NCI-H1417 (cell line): ENCODE measurements at places on chromosomes 6 and 20.
A peak's percentile ranks its signal among the peaks of the same experiment; 100 is the strongest.

DNA sequence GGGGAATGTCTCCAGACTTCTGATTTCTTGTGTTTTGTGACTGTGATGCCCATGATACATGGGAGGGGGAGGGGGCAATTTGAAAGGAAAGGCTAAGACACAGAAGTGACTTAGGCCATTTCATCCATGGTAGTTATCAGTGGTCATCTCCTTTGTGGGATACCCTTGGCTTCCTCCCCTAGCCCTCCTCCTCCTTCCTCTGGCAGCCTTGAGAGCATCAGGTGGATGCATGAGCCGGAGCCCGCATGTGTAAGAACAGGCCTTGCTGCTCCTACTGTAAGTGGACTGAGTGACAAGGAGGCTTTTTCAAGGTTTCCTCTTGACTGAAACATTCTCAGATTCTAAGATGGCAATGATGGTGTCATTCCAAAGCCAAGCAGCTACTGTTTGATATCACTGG, 874 bp downstream of the CD83 start:
- no peak for DNase-seq

DNA sequence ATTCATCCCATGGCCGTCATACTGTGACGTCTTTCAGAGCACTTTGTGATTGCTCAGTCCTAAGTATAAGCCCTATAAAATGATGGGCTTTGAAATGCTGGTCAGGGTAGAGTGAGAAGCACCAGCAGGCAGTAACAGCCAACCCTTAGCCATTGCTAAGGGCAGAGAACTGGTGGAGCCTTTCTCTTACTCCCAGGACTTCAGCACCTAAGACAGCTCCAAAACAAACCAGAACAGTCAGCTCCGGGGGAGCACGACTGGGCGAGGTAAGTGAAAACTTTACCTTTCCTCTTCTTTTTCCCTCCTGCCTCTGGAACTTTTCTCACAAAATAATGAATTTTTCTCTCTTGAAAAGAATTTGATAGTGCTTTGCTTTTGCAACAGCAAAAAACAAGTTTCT, at the start of gene VIP:
TSS of gene VIP (plus strand) at position 104 of the 400 bp plus-strand sequence. CDS start 1,381 bp downstream, outside the sequence.
- DNase-seq = no peak

- DNase-seq = no peak
Observed at GRCh38 chr20:44204156-44204831, 6.3 kb downstream of the OSER1 start.

DNA sequence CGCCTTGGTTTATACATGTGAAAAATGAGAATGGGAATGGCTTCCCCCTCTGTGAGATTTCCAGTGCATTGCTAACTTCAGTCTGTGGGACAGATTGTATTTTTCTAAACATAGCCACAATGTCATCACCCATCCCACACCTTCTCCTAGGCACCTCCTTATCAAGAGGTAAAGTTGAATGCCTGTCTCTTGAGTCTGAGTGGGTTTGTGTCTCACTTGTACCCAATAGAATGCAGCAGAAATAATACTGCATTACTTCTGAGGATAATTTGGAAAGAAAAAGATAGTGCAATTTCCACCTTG, 27.9 kb downstream of the RIN2 start:
- no peak for DNase-seq

- no peak for DNase-seq
Observed at GRCh38 chr6:34697904-34698559, 1.5 kb upstream of the ILRUN start.

DNA sequence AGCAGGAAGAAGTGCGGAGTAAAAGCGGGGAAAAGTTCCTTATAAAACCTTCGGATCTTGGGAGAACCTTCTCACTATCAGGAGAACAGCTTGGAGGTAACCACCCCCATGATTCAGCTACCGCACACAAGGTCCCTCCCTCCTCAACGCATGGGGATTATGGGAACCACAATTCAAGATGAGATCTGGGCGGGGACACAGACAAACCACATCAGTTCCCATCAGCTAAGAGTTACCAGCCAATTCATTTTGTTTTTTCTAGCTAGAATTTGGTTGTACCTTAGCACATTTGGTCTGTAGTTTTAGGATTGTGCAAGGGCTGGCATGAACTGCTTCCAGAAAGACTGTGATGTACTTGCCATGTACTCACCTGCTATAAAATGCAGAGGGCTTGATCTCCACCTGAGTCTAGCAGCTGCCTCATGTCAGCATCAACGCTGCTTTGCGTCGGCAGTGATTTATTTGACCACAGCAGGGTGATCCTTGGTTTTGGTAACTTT, 94.7 kb upstream of the SLC2A12 start:
- DNase-seq = no peak

- no peak for DNase-seq
Observed at GRCh38 chr20:50810063-50810462, 15.2 kb downstream of the BCAS4 start.

- no peak for DNase-seq
Observed at GRCh38 chr20:31990641-31991338, 19.4 kb upstream of the CCM2L start.

GRCh38 chr6:119060255-119060907, 18.1 kb downstream of the FAM184A start:
- DNase-seq = no peak

DNA sequence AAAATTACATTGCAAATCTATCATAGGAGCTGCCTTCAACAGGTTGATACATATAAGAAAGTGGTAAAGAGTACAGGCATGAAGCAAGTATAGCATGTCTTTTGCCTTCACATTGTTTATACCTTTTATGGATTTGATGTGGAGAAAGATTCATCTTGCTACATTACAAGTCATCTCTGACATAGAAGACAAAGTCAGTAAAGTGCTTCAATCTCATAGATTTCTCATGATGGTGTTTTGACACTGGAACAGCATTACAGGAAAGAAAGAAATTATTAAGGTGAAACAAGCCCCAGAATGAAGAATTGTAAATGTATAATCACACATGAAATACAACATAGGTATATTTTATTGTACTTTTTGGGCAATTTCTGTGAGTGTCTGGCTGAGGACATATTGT, 580.7 kb upstream of the MMS22L start:
- DNase-seq = no peak

- DNase-seq = no peak
Observed at GRCh38 chr20:17645546-17646208, 36.4 kb downstream of the RRBP1 start.

GRCh38 chr6:95917034-95917433, 98.7 kb upstream of the FUT9 start:
- no peak for DNase-seq

- no peak for DNase-seq
Observed at GRCh38 chr6:21099338-21100314, 493.9 kb upstream of the SOX4 start.

- peak; percentile 82 for DNase-seq
Observed at GRCh38 chr6:147782302-147782701, 273.8 kb downstream of the SAMD5 start.

GRCh38 chr6:32883789-32884188, 29.8 kb downstream of the PSMB9 start:
- DNase-seq = no peak

DNA sequence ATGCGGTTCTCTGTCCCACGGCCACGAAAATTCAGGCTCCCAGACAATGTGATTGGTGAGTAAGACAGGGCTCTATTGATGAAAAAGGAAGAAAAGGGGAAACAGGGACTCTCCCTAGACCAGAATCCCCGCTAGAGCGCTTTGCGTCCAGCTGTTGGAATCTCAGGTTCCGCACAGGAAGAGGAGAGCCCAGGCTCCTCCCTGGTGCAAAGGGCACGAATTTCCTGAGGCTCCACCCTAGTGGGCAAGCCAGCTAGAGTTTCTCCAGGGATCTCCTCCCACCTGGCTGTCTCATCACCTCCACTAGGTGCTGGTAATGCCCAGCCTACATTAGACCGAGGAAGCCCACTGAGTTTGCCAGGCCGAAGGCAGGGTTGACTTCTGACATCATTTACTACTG, 135.9 kb upstream of the SOX4 start:
- no peak for DNase-seq

DNA sequence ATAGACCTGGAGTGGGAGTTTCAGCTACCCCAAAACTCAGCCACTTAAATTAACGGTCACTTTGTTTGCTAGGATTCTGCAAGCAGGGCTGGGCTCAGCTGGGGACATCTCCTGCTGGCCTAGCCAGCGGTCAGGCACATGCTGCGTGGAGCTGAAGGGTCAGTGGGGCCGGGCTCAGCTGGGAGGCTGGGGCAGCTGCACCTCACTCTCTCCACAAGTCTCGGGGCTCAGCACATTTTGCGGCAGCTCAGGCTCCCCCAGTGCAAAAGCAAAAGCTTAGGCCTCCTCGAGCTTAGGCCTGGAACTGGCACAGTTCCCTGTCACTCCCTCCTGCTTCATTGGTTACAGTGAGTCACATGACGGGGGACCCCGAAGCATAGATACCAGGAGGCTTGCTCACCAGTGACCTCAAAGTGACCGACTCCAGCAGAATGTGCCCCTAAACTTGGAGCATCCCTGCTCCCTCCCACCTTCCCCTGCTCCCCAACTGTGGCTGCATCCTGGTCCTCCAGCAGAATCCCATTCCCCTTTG, 80.6 kb upstream of the CST7 start:
- no peak for DNase-seq

GRCh38 chr6:17334265-17334664, 53.1 kb downstream of the RBM24 start:
- no peak for DNase-seq

DNA sequence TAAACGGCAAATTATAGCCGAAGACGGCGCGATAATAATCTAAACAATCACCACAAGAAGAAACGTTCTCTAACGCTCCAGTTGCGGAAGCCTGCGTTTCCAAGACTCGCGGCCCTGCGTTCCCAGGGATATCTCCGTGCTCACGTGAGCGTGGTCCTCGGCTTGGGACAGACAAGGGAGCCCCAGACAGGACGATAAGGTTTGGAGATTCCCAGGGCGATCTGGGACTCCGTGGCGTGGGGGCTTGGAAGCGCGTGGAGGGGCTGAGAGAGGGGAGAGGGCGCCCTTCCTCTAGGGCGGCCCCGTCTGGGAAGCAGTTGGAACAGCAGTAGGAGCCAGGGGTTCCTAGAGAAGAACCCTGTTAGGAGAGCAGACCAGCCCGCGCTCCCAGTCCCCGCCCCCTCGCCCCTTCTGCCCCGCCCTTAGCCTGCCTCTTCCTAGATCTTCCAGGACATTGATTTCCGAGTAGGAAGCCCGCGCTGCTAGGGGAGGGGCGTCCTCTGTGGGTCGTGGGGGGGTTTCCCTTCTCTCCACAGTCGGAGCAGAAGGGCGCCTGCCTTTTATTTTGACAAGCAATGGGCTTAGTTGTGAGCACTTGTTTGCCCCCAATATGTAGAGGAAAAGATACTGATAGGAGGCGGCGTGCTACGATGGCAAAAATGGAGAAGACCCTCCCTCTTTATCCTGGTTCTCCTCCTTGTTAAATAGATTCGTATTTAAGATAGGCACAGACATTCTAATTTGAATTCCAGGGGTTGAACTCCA, 10.6 kb downstream of the NRN1 start:
- DNase-seq = peak; percentile 78

GRCh38 chr6:132760256-132760655, 2.6 kb upstream of the VNN2 start:
- no peak for DNase-seq

DNA sequence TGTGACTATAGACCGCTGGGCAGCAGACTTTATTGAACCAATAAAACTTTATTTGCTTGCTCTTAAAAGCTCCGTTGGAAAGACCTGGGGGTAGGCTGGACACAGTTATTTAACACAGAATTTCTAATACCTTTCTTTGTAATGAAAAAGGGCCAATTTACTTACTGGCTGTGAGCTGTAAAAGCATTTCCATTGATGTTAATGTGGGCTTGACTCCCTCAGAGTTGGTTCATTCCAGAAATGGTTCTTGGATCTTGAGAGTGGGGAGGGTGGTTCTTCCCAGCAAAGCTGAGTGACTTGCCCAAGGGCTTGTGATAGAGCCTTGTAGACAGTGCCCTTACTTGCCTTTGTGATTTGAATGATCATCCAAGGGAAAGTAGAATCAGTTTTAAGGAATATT, 100.6 kb downstream of the SOX4 start:
- DNase-seq = no peak

- DNase-seq = no peak
Observed at GRCh38 chr20:62581308-62581707, 61.0 kb upstream of the SLCO4A1 start.

GRCh38 chr6:89302936-89303335, 12.2 kb downstream of the GABRR2 start:
- no peak for DNase-seq

GRCh38 chr20:48219306-48219705, 434.0 kb upstream of the SULF2 start:
- DNase-seq = no peak

GRCh38 chr6:83310046-83310445, 116.9 kb downstream of the RWDD2A start:
- DNase-seq = no peak

GRCh38 chr20:33303595-33303994, 20.6 kb downstream of the BPIFB1 start:
- DNase-seq = no peak

- no peak for DNase-seq
Observed at GRCh38 chr6:54959820-54960219, 113.2 kb downstream of the FAM83B start.

DNA sequence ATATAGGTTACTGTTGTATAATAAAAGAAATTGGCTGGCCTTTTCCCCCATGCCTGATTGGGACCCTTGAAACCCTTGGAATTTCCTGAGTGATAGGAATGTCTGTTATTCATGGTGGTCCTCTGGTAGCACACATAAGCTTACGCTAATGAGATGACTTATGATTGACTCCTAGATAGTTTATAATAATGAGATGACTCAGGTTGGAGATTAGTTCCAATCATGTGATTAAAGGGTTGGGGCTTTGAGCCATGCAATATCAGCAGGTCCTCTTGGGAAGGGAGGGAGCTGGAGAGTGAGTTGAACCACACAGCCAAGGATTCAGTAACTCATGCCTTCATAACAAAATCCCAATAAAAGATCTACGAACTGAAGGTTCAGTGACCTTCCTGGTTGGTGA, 407.6 kb upstream of the MANEA start:
- DNase-seq = no peak

- no peak for DNase-seq
Observed at GRCh38 chr6:133896344-133896721, 7.4 kb downstream of the TCF21 start.

- no peak for DNase-seq
Observed at GRCh38 chr20:57131601-57132391, 134.6 kb downstream of the BMP7 start.

DNA sequence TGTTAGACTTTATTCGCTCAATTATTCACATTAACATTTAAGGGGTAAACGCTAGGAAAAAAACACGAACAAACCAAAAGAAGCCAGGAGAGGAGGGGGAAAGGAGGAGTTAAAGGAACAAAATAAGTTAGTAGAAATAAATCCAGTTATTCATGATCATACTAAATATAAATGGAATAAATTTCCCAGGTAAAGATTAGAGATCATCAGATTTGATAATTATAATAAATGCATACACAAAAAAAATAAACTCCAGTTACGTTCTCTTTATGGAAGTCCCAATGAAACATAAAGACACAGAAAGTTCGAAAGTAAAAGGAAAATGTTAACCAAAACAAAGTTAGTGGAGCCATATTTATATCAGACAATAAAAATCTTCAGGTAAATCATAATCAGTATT, 568.7 kb upstream of the NOX3 start:
- no peak for DNase-seq

DNA sequence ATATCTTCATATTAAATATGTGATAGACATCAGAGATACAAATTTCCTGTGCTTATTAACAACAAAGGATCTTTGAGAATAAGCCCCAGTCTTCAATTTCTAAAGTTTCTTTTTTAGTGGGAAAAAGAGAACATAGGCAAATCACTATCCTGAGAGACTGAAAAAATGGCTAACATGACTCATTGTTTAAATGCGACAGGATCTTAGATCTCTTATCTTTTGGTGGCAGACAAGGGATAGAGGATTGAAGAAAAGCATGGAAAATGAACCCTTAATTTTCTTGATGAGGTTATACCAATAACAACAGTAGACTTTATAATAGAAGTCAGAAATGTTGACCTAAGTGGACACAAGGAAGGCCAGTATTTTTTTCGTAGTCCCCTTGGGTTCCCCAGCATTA, 178.6 kb upstream of the MAP3K7 start:
- DNase-seq = no peak
